ENCODE measurements at places on chromosomes 5 and 9.
A peak's percentile ranks its signal among the peaks of the same experiment; 100 is the strongest.

- no peak for DNase-seq
Measured at GRCh38 chr9:127316586-127317323, 52.2 kb downstream of the GARNL3 start.

DNA sequence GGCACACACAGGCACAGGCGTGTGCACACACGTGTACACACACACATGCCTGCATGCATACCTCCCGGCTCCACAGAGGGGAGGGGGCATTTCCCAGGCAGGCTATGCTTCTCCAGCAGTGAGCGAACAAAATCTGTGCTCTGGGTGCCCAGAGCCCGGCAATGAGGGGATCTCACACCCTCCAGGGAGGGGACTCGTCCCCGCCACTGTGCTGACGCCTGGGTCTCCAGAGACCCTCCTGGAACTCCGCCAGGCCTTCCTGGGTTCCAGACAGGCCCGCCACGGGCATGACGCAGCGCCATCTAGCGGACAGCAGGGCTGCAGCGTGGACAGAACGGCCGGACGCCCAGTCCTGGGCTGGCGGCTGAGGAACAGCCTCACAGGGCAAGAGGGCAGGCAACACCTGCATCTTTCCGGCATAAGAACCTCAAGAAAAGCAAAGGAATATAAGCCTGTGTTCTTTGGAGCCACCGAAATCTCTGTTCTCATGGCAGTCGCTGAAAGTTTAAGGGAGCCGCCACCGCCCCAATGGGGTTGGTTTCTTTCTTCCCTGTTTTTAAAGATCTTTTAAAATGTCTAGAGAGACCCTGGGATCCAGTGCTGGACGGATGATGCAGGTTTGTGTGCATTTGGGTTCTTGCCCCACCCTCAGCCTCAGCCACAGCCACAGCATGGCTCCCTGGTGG is 135.6 kb upstream of the PPP1R26 start:
- peak; percentile 91 for DNase-seq

DNA sequence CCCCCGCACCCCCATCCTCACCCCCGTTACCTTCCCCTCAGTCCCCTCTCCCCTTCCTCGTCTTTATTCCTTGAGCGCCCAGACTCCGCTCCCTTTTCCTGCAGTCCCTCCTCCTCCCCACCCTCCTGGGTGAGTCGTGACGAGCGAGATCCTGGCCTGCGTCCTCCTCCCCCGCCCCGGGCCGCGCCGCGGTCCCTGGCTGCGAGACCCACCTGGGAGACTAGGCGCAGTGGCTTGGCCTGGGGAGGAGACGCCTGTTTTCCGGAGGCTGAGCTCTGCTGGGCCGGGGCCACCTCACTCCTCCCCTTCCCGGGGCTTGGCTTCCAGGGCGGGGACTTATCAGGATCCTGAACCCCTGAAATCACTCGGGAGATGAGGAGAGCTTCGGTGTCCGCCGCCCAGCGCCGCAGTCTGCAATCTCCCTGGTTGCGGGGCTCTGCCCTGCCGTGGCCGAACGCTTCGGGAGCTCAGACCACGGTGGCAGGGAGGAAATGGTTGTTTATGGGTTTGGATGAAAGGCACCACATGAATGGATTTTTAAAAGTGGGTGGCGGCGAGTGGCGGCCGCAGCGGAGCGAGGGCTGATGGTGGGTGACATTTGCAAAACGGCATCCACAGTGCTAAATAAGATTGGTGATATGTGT is 984 bp downstream of the STXBP1 start:
- DNase-seq, result peak; percentile 55

DNA sequence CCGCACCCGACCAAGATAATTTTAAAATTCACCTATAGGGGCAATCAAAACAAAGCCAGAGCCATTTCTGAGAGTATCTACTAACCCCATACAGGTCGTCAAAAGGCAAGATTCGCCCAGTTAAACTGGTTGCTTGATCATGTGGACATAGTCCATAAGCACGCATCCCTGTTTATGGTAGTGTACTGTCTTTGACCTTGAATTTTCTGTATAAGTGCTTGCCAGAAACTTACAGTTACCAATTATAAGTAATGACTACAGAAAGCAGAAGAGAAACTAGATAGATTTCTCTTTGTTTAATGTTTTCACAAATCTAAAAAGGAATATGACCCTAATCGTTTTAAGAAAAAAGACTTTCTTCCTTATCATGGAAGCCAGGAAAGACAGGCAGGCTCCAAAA is 25.6 kb downstream of the SLC31A1 start:
- DNase-seq, result no peak

- DNase-seq, result no peak
Measured at GRCh38 chr5:25554077-25554476, 909.3 kb upstream of the CDH10 start.

- DNase-seq, result no peak
Measured at GRCh38 chr9:88835038-88835466, 156.2 kb upstream of the S1PR3 start.

DNA sequence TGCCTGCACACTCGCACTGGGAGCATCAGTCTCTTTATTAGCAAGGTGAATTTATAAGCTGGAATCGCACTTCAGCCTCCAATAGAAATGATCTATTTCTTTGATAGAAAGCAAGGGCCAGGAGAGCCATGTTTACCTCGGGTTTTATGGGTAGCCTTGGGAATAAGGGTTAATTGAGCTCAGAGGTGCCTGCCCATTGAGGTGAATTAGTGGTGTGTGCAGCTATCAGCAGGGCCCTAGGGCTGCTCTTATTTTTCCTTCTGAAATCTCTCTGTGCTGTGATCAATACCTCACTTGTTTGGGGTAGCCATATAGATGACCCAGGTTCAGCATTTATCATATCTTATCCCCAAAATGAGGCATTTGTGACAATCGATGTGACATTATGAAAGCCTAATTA is 297.8 kb downstream of the EBF1 start:
- no peak for DNase-seq

GRCh38 chr9:129726322-129727160 is 26.3 kb downstream of the PTGES start:
- DNase-seq, result peak; percentile 89
